Activated naive CD8-positive, alpha-beta T cell treated with anti-CD3 and anti-CD28 coated beads for 36 hours (primary cell): ENCODE measurements at places on chromosomes 13 and 19.

DNA sequence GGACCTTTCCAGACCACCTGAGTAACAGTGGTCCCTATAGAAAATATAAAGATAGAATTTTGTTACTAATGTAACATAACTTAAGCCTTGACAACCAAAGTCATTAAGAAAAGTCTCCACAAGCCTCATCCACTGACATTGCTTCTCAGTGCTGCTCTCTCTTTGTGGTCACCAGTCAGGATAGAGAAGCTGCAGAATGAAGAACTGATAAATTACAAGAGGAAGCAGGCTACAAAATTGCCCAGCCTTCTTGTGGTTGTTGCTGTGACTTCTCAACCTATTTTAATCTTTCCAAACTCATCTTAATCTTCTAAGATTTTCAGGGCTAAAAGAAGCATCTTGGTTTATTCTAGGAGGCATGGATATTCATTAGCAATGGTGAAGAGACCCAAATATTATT, 343.8 kb downstream of the MZT1 start:
- DNase-seq = no peak

DNA sequence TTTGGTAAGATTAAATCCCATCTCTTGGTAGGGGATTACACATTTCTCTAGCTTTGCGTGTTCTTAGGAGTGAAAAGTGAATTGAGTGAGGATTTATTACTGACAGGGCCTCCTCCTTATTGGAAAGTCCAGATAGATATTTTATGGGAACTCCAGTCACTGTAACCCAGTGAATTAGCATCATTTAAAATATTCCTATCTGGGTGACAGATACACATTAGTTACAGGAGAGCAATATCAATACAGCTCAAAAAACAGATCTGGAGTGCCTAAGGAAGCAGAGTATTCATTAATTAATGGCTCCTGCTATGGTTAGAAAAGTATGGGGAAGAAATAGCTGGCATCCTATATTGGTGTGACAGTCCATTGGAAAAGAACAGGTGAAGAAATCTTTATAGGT, 248.2 kb downstream of the SLITRK6 start:
- DNase-seq = no peak

GRCh38 chr13:46622630-46623256, 69.8 kb downstream of the LRCH1 start:
- no peak for DNase-seq

GRCh38 chr19:16726916-16727315, 7.3 kb downstream of the NWD1 start:
- DNase-seq = no peak

DNA sequence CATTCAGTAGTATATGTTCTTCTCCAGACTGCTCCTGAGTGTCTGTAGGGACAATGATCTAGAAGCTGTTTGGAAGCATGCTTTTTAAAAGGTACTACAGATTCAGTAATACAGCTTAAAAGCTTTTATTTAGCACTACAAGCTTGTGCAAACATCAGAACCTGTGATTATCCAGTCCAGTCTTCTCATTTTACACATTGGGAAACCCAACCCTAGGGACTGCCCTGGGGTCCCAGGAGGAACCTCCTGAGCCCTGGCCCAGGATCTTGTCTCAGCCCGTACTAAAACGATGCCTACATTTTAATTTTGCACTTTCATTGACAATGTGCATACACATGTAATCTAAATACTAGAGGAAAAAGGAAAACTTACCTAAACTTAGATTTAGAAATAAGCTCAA, 12.5 kb downstream of the DOCK9 start:
- DNase-seq = no peak

DNA sequence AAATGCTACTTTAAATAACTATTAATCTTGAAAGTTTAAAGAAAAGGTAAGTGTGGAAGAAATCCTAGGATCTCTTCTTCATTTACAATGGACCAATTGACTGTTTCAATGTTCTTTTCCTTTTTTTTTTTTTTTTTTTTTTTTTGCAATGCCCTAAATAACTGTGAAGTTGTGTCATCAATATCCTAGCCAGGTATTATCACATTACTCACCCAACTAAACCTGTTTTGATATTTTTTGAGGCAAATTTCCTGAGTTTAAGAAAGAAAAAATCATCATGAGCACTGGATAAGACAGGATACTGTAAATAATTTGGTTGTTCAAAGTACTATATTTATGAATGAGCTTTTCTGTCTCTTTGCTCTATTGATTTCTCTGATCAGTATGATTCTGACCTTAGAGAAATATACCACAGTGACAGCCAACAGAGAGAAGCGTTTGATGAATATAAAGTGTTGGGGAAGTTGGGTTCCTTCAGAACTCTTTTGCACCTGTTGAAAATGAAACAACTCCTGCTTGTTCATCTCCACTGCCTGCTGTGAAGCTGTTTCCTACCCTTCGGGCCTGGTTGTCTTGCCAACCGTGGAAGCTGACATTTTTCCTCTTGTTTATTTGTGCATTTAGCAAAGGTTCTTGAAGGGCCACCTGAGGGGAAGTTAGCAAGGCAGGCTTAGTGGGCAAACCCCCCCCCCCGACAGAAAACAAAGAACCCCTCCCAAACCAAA, 1220.5 kb upstream of the SLC10A2 start:
- DNase-seq = no peak

DNA sequence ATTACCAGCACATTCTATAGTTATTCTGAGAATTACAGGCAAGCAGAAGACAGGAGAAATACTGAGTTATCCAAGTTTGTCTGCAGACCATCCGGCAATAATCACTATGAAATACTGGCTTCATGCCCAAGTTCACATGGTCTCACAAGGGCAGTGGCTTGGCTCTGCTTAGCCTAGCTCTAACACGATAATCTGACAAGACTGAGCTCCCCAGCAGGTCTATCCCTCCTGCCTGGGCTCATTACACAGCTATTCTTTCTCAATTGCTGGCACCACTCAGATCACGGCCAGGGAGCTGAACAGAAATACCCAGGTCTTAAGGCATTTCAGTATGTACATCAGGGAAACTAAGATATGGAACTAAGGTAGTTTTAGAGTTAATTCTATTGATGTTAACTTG, 361.6 kb upstream of the PCDH20 start:
- no peak for DNase-seq

- DNase-seq = no peak
Measured at GRCh38 chr13:113232208-113233003, 23.0 kb downstream of the CUL4A start.

DNA sequence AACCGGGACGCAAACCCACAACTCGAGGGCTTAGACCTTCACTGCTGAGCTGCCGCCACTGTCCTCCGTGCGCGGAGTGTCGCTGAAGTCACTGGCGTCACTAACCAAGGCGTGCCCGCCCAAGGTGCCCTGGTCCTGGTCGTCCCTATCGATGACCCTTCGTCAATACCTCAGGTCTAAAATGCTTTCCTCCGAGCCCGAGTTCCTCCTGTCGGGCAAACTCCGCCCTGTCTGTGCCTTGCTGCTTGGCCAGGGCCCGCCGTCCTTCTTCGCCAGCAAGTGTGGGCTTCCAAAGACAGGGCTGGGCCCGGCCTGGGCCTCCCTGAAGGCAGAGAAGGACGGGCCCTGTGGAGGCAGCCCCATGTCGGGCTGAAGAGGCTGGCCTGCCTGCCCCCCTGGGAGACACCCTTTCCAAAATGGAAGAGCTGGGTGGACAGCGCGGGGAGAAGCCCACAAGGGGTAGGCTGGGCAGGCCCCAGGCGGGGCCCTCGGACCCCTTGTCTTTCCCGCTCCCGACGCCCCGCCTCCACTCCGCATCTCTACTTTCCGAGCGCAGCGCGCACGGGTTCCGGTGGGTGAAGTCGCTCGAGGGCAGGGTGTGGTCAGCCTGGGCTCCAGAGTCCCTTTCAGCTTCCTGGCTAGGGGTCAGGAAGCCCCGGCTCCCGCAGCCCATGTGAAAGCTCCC, 13.4 kb downstream of the RB1 start:
- no peak for DNase-seq

- DNase-seq = no peak
Measured at GRCh38 chr19:39318690-39319089, 2.0 kb downstream of the LRFN1 start.
